ENCODE measurements at places on chromosomes 6 and 20.

GRCh38 chr20:50389438-50389807 is 120.8 kb upstream of the PTPN1 start:
- no peak for DNase-seq

DNA sequence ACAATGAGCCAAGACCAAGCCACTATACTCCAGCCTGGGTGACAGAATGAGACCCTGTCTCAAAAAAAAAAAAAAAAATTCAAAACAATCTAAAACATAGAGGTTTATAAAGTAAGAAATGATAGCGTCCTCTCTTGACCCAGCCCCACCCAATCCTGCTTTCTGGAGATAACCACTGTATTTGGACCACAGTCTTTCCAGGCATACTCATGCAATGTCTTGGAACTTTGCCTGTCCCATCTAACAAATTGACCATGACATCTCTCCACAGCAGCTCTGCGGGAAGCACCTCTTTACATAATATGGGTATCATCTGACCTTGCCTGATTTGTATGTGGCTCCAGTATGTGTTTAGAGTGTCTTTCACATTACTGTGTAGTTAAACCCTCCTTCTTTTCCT is 9.1 kb upstream of the SHLD1 start:
- no peak for DNase-seq

- no peak for DNase-seq
These were observed 9.8 kb downstream of the NCOA6 start for GRCh38 chr20:34815636-34816035.

DNA sequence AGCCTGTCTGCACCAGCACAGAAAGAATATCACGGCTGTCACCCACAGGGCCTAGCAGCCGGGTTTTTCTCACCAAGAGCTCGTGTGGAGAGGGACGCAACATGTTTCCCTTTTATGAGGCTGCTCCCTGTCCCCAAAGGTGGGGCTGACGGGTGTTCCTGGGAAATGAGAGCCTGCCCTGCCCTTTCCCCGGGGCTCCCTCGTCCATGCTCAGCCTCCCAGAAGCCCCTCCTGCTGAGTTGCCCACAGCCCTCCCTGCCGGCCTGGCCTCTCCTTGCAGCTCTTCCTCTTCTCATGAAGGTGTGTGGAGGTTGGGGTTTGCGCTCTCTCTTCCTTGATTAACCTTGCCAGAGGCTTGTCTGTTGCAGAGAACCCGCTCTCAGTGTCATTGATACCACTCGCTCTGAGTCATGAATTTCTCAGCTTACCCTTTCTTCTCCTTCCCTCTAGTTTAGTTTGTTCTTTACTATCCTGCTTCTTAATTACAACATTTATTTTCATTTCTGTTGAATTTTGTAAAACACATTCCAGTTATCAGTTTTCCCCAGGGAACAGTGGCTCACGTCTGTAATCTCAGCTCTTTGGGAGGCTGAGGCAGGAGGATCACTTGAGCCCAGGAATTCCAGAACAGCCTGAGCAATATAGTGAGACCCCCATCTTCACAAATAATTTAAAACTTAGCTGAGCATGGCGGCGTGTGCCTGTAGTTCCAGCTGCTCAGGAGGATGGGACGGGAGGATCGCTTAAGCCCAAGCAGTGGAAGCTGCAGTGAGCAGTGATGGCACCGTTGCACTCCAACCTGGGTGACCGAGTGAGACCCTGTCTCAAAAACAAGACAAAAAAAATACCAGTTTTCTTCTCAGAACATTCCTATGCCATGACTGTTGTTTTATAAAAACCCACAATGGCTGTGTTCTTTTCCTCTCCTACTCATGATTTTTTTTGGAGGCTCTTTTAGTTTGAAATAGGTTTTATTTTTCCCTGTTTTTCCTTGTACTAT is 103.8 kb downstream of the TMEM242 start:
- DNase-seq: no peak

GRCh38 chr6:26184367-26184891 is 97.2 kb downstream of the HFE start:
- DNase-seq: no peak

DNA sequence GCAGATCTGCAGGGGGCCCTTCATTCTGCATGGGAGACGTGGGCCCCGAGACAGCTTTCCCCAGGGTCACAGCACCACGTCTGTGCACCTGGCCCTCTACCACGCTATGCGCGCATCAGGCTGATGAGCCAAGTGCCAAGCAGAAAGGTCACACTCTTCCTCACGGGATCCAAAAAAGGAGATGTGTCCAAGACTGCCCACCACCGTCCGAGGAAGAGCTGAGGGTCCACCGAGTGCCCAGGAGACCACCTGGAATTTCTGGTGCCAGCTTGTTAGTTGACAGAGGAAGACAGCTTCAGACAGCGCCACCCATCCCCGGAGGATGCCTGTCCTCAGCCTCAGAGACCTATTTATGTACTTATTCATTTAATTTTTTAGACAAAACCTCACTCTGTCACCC is 77.6 kb upstream of the QKI start:
- DNase-seq: no peak

GRCh38 chr6:71012866-71013469 is 56.1 kb upstream of the B3GAT2 start:
- no peak for DNase-seq

- DNase-seq: no peak
These were observed 36.7 kb upstream of the NNAT start for GRCh38 chr20:37484331-37484730.

DNA sequence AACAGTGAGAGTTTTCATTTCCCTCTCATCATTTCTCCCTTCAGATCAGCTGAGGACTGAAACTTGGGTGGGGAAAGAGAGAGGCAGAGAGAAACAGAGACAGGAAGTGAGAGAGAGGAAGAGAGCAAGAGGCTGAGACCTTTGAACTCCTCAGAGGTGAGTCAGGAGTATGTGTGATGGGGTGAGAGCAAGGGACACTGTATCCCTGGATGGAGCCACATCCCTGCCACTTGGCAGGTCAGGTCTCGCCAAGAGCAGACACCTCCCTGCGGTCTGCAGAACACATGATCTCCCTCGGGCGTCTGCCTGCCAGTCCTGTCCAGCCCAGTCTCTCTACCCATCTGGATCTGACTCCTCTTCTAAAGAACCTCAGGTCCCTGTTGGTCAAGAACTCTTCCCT is 62.7 kb upstream of the SYNDIG1 start:
- DNase-seq: no peak

All from activated CD4-positive, alpha-beta T cell treated with anti-CD3 and anti-CD28 coated beads for 24 hours (primary cell).